ENCODE measurements at places on chromosomes 6 and 20.

GRCh38 chr6:152402791-152403190 is 234.4 kb downstream of the SYNE1 start:
- DNase-seq = no peak

DNA sequence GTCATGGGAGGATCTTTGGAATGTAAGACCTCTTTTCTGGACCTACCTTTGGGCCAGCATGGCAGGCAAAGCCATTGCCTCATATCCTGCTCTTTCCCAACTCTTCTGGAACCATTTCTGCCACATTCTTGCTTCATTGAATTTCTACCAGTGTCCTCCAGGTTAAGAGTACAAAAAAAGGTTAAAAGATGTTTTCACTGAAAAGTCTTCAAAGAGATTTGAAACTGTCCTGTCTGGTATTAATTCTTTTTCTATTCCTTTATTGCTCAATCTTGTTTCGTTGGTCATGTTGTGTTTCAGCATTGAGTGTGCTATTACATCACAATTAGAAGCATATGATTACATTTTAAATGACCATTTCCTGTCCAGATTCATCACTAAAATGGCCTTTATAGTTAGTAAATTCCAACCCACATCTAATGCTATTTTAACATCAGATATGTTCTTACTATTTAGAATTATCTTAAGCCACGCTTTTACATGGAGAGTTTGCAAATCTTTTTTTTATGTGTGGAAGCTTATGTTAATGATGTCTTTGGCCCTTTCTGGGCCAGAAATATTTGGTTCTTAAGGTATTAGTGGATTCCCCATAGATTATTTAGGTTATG is 450.9 kb downstream of the GJA1 start:
- no peak for DNase-seq

DNA sequence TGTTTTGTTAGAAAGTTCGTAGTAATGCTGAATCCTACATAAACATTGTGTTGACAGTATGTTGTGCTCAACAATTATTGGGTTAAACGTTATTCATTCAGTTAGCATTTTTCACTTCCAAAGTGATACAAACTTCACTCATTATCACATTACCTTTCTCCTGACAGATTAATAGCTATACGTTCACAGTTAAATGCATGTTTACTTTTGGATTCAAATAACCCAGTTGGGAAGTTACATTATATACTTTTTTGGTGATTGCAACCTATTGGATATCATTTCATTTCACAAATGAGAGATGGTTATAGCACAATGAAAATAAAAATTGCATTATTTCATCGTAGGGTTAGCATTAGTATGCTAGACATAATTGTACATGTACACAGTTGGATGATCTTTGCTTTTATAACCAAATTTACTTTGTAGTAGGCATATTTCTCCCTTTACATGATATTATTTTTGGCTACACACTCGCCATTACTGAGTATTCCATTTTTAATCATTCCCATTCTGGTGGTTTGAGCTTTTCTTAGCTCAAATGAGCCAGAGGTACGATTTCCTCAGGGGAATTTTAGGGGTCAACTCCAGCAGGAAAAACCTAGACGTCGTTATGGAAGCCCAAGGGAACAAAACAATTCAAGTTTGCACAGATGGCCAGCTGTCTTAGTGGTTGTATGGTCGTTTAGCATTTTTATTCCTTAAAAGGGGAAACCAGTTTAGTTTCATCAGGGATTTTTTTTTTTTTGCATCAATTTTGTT is 2.1 kb upstream of the HIVEP1 start:
- no peak for DNase-seq

GRCh38 chr20:36270744-36271638 is 34.7 kb downstream of the AAR2 start:
- DNase-seq = no peak

- DNase-seq = no peak
Measured at GRCh38 chr6:78089531-78089930, 436.7 kb downstream of the MEI4 start.

DNA sequence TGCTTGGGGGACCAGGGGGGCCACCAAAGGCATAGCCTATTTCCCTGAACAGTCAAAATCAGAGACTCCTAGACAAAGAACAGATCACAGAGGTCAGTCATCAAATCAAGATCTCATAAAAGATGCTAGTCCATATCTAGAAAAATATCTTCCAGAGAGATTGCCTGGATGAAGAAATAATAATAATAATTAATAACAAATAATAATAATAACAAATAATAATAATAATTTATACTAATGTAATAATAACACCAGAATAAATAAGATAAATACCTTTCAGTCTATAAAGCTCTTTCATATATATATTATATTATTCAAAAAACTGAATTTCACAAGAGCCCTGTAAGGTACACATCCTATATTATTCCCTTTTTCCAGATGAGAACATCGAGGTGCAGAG is 129.6 kb downstream of the PAX1 start:
- no peak for DNase-seq

GRCh38 chr6:88614316-88614877 is 349.0 kb downstream of the RNGTT start:
- DNase-seq = no peak

DNA sequence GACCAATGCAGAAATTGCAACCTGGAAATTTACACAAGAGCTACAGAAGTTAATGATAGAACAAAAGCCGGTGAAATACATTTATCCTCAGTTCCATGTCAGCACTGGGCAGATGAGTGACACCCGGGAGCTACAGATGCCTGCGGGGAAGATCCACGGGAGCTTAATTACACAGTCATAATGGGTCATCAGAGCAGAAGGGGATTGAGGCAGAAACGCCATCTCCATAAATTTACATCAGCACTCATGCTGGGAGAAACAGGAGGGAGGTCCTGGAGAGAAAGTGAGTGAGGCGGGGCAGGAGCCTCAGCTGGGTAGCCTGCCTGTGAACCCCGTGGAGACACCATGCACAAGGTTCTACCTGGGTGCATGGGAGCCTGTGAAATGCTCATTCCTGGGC is 37.6 kb upstream of the CST7 start:
- no peak for DNase-seq

All from left renal pelvis (tissue), 4 donors.